ENCODE measurements at places on chromosomes 1 and 21.

GRCh38 chr1:15362737-15363128 is 47.0 kb upstream of the EFHD2 start:
- no peak for DNase-seq

- DNase-seq: no peak
Measured at GRCh38 chr1:63261736-63262458, 60.5 kb upstream of the FOXD3 start.

- peak; percentile 14 for DNase-seq
Measured at GRCh38 chr1:89557956-89558355, 33.3 kb downstream of the LRRC8B start.

- DNase-seq: no peak
Measured at GRCh38 chr1:27428316-27429028, 36.0 kb downstream of the GPR3 start.

DNA sequence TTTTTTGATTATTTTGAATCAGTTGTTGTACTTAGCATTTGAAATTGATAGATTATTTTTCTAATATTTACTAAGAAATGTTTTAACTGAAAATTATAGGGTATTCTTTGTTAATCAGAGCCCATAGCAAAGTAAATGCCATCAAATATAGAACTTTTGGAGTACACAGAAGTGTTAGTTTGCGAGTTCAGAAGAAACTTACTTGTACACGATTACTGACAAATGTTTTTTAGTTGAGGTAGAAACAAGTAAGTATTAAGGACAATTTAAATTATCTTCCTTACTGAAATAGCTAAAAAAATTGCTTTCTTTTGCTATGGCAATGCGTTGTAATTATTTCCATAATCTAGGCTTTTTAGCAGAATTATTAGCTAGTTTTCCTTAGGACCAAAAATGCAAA is 692.2 kb downstream of the USP25 start:
- no peak for DNase-seq

GRCh38 chr1:31593770-31594632 is 17.7 kb downstream of the TINAGL1 start:
- DNase-seq: peak; percentile 63

- DNase-seq: no peak
Measured at GRCh38 chr1:230066031-230066430, 1.0 kb upstream of the GALNT2 start.

DNA sequence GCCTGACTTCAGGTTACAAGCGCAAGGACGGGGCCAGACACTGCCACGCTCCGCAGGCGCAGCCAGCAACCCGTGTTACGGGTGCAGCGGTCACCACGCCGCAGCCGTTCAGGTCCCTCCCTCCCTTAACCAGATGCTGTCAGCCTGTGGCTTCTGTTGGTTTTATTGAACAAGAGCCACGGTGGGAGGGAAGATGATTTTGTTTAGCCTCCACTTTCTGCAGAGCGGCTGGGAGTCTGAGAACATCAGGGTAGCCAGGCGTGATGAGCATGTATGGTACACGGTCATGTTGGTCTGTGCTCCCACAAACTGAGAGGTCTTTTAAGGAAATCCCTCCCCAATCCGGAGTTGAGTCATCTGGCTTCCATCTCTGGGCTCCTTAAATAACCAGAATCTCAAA is 18.5 kb upstream of the ADARB1 start:
- DNase-seq: no peak

- peak; percentile 45 for DNase-seq
Measured at GRCh38 chr1:15246960-15247614, at the start of gene FHAD1. TSS of gene FHAD1 (plus strand) at chr1:15247223. CDS start at chr1:15251785, 4,562 bp downstream.

DNA sequence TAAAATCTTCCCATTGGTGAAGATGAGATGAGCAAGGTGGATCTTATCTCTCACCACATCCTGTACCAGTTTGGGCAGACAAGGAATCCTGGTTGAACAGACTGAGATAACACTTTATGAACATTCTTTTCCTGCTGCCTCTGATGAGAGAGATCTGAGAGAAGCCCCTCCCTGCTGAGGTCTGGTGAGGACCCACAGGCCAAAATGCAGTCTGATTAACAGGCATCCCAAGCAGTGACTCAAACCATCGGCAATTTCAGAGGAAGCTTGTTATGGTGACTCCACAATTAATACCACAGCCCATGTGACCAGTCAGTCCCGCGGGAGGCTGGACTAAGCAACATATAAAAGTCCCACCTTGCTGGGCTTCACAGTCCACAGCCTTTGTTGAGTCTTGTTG is at the start of gene PRR9:
Gene PRR9 (plus strand): TSS at position 373 of the 400 bp plus-strand sequence. CDS start 561 bp downstream, outside the sequence.
- no peak for DNase-seq

GRCh38 chr1:172826096-172826741 is 167.3 kb downstream of the FASLG start:
- DNase-seq: peak; percentile 91

DNA sequence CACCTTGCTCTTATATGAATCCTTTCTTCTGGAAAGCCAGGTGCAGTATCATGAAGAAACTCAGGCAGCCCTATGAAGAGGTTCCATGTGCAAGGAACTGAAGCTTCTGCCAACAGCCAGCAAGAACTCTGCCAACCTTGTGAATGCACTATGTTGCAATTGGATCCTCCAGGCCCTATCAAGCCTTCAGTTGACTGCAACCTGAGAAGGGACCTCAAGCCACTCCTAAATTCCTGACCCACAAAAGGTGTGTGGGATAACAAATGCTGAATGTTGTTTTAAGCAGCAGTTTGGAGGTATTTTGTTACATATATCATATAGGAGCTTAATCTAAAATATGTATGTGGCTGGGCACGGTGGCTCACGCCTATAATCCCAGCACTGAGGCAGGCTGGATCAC is 84.0 kb downstream of the RERE start:
- DNase-seq: no peak

- DNase-seq: no peak
Measured at GRCh38 chr1:202658769-202659168, 51.5 kb downstream of the SYT2 start.

DNA sequence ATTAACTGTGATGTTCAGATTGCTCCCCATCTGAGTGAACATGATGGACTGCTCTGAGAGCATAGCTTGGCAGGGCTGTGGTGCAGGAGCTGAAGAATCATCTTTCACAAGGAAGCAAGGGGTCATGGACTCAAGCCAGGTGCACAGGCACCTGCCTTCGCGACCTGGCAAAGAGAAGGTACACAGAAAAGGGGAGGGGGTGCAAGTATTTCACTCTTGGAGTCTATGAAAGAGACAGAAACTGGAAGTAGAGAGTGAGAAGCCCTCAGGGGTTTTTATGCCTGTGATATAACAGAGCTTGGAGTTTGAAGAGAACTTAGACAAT is 232.6 kb upstream of the PLXNA2 start:
- DNase-seq: no peak

GRCh38 chr1:32486463-32487113 is 21.7 kb downstream of the ZBTB8B start:
- DNase-seq: no peak

GRCh38 chr1:79323239-79324025 is 316.9 kb upstream of the ADGRL4 start:
- DNase-seq: peak; percentile 99

GRCh38 chr21:41536827-41537103 is 28.8 kb upstream of the TMPRSS2 start:
- DNase-seq: no peak

DNA sequence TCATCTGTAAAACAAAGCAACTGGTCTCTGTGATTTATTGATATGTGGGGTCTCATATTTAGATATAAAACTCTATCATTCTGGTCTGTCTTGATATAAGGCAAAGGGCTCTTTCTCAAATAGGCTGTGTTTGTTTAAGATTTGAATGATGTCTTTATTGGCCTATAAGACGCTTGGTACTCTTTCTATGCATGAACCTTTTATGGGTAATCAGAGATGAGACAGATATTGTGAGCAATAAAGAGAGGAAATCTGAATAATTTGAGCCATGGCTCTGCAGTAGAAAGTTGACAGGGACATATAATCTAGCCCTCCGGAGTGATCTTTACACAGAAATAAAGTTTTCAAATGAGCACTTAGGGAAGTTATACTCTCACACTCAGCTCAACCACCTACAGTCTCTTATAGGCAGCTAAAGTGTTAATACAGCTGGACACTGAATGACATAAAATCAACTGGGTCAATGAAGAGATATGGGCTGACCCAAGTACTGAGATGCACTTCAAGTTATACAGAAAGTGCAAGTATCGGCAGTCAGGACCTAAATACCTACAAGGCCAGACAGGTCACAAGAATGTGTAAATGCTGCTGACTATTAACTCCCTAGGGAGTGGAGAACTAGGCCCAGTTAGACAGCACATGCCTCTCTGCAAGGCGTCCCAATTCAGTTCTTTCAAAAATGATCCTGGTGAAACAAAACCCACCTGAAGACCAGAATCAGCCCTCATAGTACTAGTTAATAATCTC is 111.0 kb downstream of the PTPN14 start:
- no peak for DNase-seq

DNA sequence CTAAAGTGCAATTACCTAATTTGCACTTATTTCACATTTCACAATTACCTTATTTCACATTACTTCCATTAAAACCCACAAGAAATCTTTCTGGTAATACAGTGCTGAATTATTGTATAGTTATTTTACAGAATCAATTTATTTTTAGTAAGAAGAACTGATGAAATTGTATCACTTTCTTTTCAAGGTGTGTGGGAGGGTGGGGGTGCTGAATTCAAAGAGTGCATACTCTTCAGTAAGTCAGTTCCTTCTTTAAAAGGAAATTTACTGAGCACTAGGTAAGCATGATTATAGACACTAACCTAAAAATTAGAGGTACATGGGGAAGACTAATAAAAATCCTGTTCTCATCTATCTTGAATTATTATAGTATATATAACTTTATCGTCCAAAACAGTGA is 731.6 kb upstream of the ADGRL4 start:
- no peak for DNase-seq

- DNase-seq: no peak
Measured at GRCh38 chr1:116397728-116398127, 24.7 kb downstream of the ATP1A1 start.

DNA sequence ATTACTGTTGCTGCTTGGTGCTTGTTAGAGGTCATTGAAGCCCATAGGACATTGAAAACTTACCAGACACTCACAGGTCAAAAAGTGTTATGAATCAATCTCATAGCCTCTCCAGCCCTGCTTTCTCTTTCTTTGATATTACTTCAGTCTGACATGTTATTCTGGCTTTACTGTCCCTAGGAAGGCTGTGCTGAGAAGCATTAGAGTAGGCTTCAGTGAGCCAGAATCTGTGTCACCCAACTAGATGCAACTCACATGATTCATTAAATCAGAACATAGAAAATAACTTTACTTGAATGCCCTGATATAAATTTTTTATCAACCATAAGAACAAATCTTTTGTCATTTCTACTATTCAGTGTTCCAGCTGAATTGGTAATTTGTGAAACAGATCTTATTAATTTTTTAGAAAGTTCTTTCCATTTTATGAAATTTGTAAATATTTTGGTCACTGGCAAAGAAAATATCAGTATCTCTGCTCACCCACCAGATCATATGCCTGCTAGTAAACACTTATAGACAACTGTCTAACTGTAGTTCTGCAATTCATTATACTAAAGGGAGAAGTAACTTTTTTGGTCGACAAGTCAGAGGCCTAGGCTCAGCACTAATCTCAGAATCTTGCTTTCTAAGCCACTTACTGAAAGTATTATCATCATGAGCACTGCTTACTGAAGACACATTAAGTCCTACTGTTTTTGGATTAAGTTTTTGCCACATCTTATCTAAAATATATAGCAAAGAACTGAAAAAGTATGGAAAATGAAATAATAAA is 48.2 kb downstream of the RPAP2 start:
- no peak for DNase-seq

- DNase-seq: peak; percentile 53
Measured at GRCh38 chr1:204647114-204647804, 38.3 kb downstream of the LRRN2 start.

DNA sequence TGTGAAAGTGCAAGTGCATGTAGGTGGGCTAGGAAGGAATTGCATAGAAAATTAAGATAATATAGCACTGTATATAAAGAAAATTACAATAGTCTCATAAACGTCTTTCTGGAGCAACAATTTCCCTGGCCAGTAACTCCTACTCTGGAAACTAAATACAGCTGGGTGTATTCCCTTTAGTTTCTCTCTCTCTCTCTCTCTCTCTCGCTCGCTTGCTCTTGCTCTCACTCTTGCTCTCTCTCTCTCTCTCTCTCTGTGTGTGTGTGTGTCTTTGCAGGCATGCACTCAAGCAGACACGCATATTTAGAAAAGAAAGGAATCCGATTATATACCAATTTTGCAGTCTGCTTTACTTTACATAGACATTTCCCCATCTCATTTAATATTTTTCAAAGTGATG is 14.7 kb downstream of the S100A10 start:
- no peak for DNase-seq

- DNase-seq: no peak
Measured at GRCh38 chr1:46072975-46073374, 59.5 kb downstream of the PIK3R3 start.

- no peak for DNase-seq
Measured at GRCh38 chr21:40731206-40731605, 115.8 kb downstream of the DSCAM start.

DNA sequence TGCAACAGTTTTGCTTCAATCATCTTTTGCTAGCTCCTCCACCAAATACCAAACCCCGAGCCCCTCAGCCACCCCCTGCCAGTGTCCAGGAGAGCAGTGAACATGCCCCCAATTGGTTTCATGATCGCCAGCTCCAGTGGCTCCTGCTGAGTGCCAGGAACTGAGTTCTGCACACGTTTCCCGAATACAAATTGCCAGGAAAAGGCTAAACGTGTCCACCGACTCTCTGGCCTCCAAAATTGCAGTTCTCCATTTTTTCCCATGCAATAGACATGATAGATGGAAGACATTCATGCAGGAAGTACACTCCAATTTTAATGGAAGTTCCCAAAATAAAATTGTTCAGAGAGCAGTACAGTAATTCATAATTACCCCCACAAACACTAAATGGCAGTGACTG is 101.3 kb downstream of the SPSB1 start:
- DNase-seq: no peak

GRCh38 chr1:3742439-3743298 is 9.6 kb upstream of the CCDC27 start:
- no peak for DNase-seq

DNA sequence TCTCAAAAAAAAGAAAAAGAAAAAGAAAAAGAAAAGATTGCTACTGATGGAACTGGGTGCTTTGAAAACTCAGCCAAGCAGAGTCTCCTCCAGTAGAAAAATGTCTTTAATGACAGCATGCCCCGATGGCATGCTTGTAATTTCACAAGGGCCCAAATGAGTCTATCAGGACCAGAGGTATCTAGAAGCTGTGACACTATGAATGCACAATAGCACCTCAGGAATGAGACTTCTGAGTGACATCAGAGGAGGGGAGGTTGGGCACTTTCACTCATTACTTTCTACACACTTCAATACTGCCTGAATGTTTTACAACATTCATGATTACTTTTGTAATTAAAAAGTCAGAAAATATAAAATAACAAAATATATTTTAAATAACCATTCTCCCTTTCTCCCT is 15.1 kb upstream of the CD58 start:
- no peak for DNase-seq

- no peak for DNase-seq
Measured at GRCh38 chr1:29827801-29828525, 591.6 kb downstream of the PTPRU start.

GRCh38 chr1:162144853-162145252 is 75.4 kb downstream of the NOS1AP start:
- DNase-seq: no peak

- no peak for DNase-seq
Measured at GRCh38 chr1:165416876-165417275, 28.1 kb downstream of the RXRG start.

All from fibroblast of skin of right quadriceps (primary cell).